Lung (tissue), 17 donors: ENCODE measurements at places on chromosomes 13 and 19. TPM values are rescaled to one million over a fixed set of nuclear protein-coding genes. Genes with fewer than 3 reads are reported as not detected.

FXYD1 gene
- 27.5 TPM for total RNA-seq

DNA sequence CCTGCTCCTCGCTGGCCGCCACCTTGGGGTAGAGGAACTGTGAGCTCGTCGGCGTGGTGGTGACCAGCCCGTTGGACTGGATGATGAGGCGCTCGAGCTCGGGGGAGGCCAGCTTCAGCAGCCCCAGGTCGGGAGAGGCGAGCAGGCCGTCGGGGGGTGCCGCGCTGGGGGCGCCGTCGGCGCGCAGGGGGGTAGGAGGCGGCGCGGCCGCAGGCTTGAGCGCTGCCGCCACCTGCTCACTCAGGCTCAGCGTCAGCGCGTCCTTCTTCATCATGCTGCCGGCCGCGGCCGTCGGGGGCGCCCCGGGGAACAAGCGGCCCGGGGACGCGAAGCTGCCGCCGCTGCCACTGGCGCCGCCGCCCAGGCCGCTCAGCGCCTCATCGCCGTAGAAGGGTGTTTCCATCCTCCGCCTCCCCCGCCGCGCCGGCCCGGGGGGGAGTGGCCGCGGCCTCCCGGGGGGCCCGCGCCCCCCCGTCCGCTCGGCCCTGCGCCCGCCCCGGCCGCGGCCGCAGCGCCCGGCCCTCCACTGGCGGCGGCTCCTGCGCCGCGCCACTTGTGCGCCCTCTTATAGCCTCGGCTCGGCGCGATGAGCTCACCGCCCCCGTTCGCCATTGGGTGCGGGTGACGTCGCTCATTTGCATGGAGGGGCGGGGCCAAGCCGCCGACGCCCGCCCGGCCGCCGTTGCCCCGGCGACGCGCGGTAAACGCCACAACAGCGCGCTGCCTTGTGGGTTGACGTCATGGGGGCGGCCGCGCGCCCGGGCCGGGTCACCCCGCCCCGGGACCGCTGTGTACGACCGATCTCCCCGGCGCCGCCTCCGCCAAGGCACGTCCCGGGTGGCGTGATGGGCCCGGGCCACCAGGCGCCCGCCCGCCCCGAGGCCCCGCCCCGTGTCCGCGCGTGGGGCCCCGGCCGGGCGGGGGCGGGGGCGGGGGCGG, at the start of gene JUND:
TSS of gene JUND (minus strand) at position 541 of the 939 bp plus-strand sequence. CDS start at position 403, 138 bp downstream.
- peak; percentile 98 for DNase-seq

ZIC2 gene
- total RNA-seq, result not detected

DNA sequence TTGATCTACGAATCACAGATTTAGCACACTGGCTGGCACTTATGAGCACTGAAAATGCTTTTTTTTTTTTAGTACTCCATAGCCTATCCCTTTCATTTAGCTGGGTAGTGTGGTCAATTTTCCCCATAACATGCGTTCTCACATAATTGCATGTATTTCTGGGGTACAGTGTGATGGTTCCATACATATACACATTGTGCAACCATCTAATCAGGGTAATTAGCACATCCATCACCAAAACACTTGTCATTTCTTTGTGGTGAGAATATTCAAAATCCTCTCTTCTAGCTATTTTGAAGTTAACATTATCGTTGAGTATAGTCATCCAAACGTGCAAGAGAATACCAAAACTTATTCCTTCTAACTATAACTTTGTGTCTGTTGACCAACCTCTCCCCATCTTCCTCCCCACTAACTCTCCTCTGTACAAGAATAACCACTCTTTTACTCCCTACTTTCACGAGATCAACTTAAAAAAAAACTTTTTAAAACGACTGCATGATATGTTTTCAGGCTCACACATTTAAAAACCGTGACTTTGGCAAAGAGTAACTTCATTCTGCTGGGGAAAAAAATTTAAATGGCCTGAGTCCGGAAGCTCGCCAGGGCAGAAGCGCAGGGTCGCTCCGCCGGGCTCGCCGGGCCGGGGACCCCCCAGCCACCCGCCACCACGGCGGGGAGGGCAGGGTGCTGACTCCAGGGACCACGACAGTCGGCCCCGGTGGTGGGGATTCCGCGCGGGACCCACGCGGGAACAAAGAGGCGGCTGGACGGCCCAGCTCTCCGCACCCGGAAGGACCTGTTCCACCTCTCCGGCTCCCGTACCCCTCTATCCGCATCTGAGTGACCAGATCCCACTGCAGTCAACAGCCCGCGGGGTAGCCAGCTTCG, 868 bp upstream of the UBAC2 start:
- DNase-seq, result no peak

- DNase-seq, result no peak
Measured at GRCh38 chr13:28055357-28055756, 45.0 kb downstream of the FLT3 start.

DNA sequence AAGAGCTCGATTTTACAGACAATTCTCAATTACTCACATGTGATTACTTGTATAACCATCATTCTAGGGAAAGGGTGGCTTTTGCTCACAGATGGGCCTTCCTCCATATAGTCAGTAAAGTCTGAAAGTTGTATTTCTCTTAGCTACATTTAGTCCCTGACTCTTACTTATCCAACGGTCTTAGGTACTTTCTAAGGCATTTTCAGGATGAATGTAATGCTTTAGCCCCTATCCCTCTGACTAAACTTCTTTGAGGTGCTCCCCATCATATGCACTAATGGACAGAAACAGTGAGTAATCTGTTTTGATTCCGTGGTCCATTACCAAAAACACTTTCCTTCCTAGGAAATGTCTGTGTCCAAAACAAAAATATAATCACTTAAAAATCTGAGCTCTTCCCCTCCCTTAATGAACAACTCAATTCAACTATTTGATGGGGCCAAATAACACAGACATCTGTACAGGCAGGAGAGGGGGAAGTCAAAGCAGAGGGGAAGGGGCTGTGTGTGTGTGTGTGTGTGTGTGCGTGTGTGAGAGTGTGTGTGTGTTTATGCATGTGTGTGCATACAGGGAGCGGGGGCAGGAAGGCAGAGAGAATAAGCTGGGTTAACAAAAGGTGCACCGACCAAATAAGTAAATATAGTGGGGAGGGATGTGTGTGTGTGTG, 84.9 kb downstream of the USP12 start:
- DNase-seq, result no peak

DNA sequence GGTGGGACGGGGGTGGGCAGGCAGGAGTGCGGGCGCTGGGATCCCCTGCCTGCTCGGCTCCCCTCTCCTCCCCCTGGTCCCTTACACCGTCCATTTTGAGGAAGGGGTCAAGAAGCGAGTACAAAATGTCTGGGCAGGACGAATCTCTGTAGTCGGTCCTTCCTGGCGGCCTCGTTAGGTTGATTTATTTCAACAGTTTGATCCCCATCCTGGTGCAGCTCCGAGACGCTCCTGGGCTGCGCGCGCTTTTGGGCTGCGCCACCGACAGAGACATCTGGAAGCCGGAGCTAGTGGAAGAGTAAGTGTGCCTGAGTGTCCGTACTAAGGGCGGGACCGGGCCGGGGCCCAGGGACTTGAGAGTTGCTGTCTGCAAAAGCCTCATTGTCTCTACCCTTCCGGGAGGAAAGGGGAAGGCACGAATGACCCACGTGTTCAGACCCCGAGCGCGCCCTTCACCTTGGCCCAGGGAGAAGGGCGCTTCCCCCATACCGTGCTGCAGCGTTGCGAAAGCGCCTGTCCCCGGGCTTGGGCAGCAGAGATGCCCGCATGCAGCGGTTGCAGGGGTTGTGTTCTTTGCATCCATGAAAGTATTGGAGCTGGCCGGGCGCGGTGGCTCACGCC, 1.8 kb downstream of the ZNF114 start:
- peak; percentile 76 for DNase-seq

DNA sequence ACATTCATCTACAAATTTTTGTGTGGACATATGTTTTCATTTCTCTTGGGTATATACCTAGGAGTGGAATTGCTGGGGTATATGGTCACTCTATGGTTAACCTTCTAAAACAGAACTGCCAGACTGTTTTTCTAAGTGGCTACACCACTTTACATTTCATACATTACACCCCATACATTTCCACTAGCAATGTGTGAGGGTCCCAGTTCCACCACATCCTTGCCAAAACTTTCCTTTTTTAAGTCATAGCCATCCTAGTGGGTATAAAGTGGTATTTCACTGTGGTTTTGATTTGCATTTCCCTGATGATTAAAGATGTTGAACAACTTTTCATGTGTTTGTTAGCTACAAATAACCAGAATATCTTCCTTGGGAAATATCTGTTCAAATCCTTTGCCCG, 336.1 kb downstream of the SHISA2 start:
- no peak for DNase-seq
